Fibroblast of skin of scalp (primary cell): ENCODE measurements at places on chromosomes 5 and 9.

GRCh38 chr5:128021411-128021810 lies 62.2 kb upstream of the SLC12A2 start:
- no peak for DNase-seq

GRCh38 chr9:122498883-122499288 lies 11.7 kb upstream of the OR1J2 start:
- peak; percentile 43 for DNase-seq

GRCh38 chr9:16398691-16399090 lies 471.8 kb downstream of the BNC2 start:
- DNase-seq = no peak

DNA sequence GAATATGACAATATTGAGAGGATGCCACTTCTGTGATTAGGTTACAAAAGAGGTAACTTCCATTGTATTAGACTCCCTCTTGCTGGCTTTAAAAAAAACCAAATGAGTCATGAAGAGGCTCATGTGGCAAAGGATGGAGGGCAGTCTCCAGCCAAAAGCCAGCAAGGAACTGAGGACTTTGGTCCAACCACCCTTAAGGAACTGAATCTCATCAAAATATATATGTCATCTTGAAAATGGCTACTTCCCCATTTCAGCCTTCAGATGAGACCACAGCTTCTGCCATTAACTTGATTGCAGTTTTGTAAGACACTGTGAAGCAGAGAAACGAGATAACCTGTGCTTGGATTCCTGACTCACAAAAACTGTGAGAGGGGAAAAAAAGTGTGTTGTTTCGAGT lies 15.5 kb upstream of the TRIM32 start:
- no peak for DNase-seq

- DNase-seq = no peak
These were observed 3.4 kb downstream of the MEIKIN start for GRCh38 chr5:131942016-131942415.

DNA sequence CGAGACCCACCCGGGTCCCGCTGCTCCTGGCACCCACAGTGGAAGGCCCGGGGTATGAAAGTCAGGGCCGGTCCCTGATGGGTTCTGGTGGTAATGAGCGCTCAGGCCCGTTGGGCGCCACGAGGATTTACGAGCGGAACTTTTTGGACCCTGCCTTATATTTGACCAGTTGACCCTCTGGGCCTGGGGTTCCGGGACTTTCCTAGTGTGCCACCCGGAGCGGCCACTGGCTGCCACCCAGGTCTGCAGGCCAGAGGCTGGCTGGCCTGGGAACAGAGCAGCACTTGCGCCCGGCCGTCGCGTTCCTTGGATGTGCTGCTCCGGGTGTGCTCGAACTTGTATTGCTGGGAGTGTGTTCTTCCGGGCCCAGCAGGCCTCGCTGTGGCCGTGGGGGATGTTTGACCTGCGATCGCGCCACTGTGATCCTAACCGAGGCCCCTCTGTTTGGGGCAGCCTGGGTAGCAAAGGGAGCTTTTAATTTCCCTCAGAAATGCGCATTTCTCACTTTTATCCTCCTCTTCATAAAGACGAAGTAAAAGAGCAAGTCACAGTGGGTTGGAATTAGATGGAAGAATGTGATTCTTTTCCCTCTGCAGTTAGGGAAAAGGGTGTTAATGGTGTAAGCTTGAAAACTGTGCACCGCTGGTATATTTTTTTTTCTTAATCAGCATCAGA lies 1.2 kb downstream of the F2RL1 start:
- no peak for DNase-seq

- no peak for DNase-seq
These were observed 279.0 kb downstream of the AUH start for GRCh38 chr9:91082731-91083130.

DNA sequence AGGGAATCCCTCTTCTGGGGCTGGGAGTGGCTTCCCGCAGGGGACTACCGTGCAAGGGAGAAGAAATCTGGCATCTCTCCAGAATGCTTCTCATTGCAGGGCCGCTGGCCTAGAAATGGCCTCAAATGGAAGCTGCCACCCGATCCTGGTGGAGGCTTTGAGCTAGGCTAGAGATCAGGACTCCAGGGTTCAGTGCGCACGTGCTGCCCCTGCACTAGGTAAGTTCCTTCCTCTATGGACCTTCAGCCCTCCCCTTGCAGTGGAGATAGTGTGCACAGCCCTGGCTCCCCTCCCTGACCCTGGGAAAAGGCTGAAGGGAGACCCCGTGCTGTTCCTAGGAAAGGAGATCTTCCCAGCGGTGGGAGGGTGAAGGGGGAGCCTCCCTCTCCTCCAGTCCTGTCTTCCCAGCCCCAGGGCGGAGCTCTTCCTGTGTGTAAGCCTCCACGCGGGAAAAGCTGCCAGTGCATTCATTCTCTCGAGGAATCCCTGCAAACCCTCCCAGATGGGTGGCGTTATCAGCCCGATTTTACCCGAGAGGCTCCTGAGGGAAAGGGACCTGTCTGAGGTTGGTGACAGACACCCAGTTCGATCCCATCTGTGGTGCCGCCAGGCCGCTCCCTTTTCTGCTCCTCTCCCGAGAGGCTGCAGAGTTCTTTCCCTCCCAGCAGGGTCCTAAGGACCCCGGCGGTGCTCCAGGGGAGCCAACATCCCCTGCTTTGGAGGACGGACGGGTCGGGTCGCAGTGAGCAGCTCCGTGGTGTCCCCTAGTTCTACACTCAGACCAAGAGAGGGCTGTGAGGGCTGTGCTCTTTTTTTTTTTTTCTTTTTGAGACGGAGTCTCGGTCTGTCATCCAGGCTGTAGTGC lies 1.4 kb upstream of the CERCAM start:
- peak; percentile 69 for DNase-seq

GRCh38 chr5:138180183-138180782 lies 1.4 kb downstream of the KIF20A start:
- peak; percentile 74 for DNase-seq

GRCh38 chr5:150142959-150143349 lies 12.7 kb downstream of the PDGFRB start:
- peak; percentile 90 for DNase-seq

DNA sequence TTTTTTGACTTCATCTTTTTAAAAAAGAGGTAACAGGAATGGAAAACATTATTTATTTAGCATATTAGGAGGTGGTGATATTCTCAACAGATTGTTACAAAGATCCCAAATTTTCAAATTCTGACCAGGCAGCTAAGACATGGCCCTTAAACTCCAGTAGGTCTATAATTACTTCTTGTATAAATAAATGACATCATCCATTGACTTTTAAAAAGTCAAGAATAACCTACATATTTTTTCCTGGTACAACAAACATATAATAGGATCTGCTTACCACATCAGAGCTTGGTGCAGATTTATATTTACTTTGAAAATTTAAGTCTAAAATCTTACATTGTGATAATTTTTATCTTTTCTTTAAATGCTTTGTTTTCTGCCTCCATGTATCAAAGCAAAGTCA lies 92.2 kb upstream of the TRPM3 start:
- DNase-seq = no peak

- DNase-seq = no peak
These were observed 89.2 kb upstream of the GRHPR start for GRCh38 chr9:37333288-37333687.

- peak; percentile 67 for DNase-seq
These were observed 24.4 kb downstream of the SKIC3 start for GRCh38 chr5:95530416-95530815.

DNA sequence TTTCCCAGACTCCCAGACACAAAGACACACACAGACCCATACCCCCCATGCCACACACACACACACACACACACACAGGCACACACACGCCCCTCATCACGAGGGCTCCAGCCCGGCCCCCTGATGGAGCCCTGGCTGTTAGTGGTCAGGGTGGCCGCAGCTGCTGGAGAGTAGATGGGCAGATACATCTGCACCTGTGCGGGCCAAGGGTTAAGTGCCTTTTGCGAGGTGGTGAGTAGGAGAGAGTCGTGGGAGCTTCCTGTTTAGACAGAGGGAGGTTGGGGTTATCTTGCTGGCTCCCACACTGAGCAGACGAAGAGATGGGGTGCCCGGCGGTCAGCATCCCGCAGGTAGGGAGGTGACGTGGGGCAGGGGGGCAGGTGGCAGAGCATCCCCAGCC lies 8.2 kb downstream of the PRRX2 start:
- no peak for DNase-seq

GRCh38 chr5:60377826-60378225 lies 322.1 kb downstream of the DEPDC1B start:
- peak; percentile 56 for DNase-seq

- no peak for DNase-seq
These were observed 123.4 kb upstream of the LRRTM2 start for GRCh38 chr5:138998521-138998920.

DNA sequence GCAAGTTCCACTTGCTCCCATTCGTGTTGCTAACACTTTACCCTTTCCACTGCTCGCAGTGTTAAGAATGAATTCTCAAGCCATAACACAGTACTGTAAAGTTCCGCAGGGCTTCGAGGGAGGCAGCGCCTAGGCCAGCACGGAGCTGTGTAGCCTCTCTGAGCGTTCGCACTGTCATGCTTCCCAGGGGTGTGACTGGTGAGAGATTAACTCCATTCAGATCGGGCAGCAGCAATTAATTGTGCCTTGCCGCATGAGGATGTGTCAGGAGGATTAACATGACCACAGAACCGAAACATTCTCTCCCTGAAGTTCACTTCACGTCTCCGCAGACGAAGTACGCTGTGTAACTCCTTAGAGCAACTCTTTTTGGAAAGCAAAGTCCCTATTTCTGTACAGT lies 23.2 kb downstream of the ZBTB34 start:
- DNase-seq = no peak

DNA sequence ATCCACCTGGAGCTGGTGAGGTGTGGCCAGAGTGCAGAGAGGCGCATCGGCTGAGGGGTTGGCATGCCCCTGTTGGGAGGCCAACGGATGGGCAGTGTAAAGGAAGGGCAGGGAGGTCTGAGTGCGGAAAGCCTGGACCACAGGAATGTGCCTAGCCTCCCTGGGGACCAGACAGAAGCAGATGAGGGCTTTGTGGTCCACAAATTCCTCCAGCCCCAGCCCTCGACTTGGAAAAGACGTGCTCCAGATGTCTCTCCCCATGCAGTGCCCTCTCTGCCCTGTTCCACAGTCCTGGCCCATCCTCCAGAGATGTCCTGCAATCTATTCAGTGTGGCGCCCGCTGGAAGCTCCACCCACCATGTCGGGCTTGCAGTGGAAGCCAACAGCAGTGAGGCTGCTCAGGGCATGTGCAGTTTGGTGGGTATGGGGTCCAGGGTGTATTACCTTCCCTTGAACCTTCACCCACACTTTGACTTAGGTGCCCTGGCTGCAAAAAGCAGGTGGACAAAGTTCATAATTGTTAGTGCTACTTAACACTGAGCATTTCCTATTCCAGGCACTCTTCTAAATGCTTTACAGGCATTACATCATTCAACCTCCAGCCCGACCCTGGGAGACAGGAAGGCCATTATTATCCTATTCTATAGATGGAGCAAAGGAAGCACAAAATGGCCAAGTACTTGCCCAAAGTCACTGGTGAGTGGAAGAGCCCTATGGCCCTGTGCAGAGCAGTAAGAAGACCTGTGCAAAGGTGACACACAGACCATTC lies 120.2 kb upstream of the SLC25A48 start:
- DNase-seq = peak; percentile 93

- DNase-seq = no peak
These were observed 28.9 kb downstream of the FYB1 start for GRCh38 chr5:39190311-39191102.

GRCh38 chr5:123785162-123786071 lies 273.4 kb downstream of the CSNK1G3 start:
- peak; percentile 96 for DNase-seq

- DNase-seq = no peak
These were observed 92.8 kb upstream of the SLCO6A1 start for GRCh38 chr5:102591650-102592049.

GRCh38 chr9:130768891-130769403 lies 66.1 kb upstream of the ABL1 start:
- no peak for DNase-seq

GRCh38 chr9:107345327-107345726 lies 62.2 kb downstream of the RAD23B start:
- DNase-seq = peak; percentile 41

DNA sequence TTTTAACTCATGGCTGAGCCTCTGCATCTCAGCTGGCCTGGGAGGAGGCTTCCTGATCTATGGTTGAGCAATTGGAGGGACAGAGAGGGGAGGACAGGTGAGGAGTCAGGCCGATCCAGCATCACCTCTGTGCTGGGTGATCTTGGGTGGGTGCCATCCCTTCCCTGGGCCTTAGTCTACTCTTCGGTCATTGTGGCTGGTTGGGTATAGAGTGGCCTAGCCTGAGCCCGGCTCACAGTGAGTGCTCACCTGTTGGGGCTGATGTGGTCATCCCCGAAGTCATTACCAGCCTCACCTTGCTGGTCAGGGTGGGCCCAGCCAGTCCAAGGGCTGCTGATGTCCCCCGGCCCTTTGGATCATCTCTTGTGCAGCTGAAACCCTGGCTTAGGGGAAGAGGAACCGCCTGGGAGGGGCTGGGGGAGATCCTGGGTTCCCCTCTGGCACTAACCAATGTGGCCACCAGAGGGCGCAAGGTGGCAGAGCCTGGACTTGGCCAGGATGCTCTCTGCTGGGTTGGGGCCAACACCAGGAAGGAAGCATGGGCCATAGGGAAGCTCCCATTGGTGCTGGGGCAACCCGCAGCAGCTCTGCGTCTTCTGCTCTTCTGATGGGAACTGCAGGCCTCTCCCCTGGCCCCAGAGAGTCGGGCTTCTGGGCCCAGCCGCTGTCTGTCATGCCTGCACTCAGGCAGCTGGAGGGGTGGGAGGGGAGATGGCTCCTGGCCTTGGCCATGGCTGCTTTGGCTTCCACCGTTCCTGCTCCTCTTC lies 17.3 kb upstream of the ODF2 start:
- peak; percentile 81 for DNase-seq

- peak; percentile 80 for DNase-seq
These were observed 41.4 kb upstream of the TIFAB start for GRCh38 chr5:135493406-135494180.

DNA sequence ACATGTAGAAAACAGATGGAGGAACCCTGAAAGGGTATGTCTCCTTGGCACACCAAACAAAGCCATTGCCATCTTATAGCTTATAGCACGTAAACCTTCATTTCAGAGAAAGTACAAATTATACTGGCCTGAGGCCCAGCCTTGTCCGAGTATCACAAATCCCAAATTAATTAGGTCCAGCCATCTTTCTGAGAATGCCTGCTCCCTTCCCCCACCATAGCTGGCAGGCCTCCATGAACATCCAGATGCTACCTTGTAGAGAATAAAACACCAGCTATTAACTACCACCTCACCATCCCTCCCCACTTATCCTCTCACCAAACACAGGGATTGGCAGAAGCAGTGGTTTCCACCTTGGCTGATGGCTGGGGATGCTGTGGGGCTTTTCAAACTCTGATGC lies 224.0 kb downstream of the SPOCK1 start:
- DNase-seq = no peak
